ENCODE measurements at places on chromosomes 6 and 20.

- DNase-seq: no peak
These were observed 47.7 kb upstream of the SLC32A1 start for GRCh38 chr20:38676576-38676975.

DNA sequence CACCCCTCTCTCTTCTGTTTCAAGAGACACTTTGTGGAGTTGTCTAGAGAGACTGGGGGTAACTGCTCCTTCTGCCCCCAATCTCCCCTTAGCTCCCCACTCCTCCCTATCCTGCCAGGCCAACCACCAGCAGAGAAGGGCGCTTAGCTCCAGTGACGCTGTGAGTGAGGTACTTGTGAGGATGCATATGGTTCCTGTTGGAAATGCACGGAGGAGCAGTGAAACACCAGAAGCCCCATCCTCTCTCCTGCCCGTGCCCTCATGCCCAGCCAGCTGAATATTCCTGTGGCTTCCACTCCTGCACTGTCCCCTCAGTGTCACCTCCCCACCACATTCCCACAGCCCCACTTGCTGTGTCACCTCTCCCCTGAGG lies 11.9 kb downstream of the NT5E start:
- DNase-seq: no peak

GRCh38 chr6:160010067-160010466 lies 41.2 kb downstream of the IGF2R start:
- DNase-seq: no peak

- no peak for DNase-seq
These were observed at the start of gene NFYA for GRCh38 chr6:41072836-41073202. Gene NFYA, plus strand, starts transcription at chr6:41072974. Its CDS starts 6,116 bp downstream, at chr6:41079090.

DNA sequence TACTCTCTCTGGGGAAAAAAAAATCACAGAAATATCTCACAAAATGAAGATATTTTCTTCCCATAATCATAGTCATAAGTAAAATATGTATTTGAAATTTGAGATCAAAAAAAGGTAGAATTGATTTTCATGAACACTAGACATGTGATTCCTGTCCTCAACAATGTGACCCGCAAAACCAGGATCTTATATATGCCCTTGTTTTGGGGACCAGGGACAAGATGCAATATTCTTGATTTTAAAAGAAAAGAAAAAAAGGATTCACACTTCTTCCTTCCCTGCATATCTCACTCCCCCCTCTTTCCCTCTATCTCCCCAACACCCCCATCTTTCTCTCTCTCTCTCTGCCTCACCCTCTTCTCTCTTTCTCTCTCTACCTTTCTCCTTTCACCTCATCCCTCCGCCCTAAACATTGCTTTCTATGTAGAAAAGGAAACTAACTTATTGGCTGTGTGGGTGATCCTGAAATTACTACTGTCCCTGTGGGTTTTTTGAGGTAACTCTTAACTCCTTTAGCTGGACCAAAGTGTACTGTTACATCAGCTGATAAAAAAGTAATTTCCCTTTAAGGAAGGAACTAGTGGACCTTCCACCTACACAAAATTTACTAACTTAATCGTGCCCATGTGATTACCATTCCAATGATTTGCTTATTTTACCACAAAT lies 85.6 kb downstream of the AIG1 start:
- no peak for DNase-seq

DNA sequence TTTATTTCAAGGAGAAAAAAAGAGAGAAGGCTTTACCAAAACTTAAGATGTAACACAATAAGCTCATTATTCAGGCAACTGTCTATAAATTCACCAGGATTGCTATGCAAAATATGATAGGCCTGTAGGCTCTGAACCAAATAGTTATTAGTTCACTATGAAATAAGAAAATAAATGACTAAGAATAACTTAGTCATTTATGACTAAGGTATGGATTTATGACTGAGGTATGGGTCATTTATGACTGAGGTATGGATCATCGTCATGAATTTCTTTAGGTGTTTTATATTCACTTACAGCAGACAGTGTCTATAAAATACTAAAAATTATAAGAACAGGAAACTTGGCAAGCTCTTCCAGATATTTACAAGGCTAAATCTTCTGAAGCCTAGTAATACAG lies 52.1 kb upstream of the SNX9 start:
- DNase-seq: no peak

DNA sequence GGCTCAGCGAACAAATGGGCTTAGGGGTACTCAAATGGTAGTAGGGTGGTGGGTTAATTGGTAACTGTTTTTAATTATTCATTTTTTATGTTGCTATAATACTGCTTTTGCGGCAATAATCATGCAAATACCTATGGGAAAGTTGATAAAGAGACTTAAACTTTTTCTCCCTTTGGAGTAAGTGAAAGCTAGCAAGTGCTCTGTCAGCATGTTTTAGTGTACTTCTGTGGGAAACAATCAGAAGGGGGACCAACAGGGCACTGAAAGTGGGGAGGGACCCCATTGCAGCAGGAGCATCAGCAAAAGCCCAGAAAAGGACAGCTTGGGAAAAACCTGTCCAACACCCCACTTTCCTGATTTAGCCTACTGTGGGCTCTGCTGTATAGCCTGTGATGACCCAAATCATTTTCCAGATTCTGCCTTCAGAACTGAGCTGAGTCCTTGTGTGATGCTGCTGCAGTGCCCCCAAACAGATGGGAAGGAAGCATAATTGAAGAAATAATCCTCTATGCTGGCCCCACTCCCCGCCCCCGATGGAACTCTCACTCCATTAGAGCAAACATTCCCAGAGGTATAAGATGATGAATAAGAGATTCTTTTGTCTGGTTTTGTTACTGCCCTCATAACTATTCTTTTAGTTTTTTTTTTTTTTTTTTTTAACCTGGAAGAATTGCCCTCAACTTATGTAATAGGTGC lies 322.8 kb downstream of the CD83 start:
- DNase-seq: no peak

DNA sequence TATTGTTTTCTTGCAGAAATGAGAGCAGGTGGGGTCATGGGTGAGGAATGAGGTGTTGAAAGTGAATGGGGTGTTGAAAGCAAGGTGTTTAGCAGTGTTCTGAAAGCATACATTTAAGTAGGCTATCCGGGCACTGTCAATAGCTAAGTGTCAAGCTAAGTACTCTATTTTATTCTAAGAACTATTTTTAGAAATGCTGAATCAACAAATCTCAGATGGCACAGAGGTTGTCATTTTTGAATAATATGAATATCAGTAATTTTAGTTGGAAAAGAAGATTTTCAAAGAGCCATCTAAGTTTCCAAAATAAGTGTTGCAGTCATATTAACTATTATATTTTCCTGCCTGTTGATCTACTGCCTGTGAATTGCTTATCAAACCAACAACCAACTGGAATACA lies 21.7 kb upstream of the SLC17A3 start:
- DNase-seq: no peak

GRCh38 chr6:110287462-110288341 lies 70.4 kb downstream of the METTL24 start:
- no peak for DNase-seq

DNA sequence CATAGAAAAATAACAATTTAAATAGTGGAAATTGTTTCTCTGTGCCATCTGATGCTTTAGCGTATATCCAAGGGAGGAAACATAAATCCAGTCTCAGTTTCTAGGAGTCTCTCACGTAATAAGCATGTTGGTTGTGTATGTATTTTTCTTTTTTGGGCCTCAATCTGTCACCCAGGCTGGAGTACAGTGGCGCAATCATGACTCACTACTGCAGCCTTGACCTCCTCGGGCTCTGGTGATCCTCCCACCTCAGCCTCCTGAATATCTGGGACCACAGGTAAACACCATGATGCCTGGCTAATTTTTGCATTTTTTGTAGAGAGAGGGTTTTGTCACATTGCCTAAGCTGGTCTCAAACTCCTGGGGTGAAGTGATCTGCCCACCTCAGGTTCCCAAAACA lies 78.6 kb upstream of the PLN start:
- DNase-seq: no peak

GRCh38 chr6:85600713-85601313 lies 7.2 kb upstream of the SNX14 start:
- no peak for DNase-seq

DNA sequence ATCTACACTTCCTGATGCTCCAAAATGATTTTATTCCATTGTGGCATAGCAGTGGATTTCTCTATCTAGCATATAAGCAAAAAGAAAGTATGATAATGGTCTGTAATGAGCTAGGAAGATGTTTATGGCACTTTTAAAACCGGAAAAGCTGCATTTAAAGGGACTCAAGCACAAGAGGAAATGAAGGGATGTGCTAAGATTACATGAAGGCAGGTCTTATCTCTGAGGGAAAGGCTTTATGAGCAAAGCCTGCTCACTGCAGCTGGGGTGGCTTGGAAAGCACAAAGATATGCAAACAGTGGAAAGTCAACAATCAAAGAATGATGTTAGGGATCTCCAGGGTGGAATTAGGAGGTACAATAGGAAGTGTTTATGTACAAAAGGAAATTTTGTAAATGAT lies 138.2 kb downstream of the TENT5A start:
- no peak for DNase-seq

- no peak for DNase-seq
These were observed 41.7 kb downstream of the SYNE1 start for GRCh38 chr6:152595499-152595898.
